T-helper 22 cell (primary cell): ENCODE measurements at places on chromosomes 7 and 10.

DNA sequence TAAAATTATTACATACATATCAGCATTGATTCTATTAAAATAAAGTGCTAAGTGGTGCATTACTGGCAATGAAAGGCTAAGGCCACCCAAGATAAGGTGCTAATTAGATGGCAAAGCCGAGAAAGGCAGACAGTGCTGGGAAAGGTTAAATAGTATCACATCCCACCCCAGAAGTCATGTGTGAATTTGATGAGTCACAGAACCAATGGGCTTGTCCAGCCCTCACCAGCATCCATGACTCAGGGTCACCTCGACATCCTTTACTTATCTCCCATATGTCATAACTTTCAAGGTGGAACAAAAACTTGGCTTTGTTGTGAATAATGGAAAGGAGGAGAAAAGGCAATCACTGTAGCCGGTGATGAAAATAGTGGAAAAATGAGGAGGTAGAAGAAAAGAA, 459.1 kb downstream of the PLXNA4 start:
- DNase-seq: no peak

- no peak for DNase-seq
Measured at GRCh38 chr7:88432301-88432700, 125.6 kb upstream of the STEAP4 start.

DNA sequence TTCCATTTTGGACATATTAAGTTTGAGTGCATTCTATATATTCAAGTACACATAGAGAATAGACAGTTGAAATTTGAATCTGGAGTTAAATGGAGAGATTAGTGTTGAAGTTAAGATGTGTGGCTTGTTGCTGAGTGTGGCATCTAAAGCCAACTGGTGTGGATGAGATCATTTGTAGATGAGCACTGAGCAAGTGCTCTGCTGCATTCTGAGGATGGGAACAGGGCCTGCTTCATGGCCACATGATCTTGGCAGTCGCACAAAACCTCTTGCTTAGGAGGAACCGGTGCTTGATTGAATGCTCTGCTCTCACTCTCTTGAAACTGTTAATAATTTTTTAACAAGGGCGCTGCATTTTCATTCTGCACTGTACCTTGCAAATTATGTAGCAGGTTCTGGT, 62.0 kb downstream of the EPDR1 start:
- DNase-seq: no peak

DNA sequence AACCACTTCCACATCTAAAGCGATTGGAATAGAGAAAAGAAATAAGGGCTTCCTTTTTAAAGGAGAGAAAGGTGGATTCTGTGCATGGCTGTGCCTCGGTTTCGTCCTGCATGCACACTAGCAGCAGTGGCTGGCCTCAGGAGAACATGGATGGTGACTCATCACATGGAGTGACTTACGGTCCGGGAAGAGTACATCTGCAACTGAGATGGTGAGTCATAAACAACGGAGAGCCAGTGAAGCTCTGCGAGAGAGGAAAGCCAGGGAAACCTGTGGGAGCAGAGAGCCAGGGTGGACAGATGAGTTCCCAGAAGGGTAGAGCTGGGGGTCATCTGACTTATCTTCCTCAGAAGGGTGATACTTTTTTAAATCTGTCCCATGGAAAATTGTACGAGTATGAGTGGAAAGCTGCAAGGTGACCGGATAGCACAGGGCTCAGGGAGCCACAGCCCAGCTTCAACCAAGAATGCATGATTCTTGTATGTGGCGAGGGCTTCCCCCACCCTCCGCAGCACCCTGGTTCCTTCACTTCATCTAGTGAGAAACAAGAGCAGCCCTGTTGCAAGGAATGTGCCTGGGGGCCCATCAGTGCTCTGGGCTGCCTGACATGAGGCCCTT, 259.1 kb downstream of the KLF6 start:
- DNase-seq: no peak

- peak; percentile 14 for DNase-seq
Measured at GRCh38 chr7:98251231-98251600, 816 bp downstream of the TECPR1 start.

GRCh38 chr7:148912151-148912550, 28.1 kb upstream of the EZH2 start:
- DNase-seq: no peak
